ENCODE measurements at places on chromosomes 6 and 20. TPM values are rescaled to one million over a fixed set of nuclear protein-coding genes. Genes with fewer than 3 reads are reported as not detected.

CD40 gene
- total RNA-seq = 69.4 TPM

FBXO9 gene
- 61.5 TPM for total RNA-seq

RSPH4A gene
- 1.3 TPM for total RNA-seq

APOBEC2 gene
- not detected for total RNA-seq

TREM2 gene
- total RNA-seq = not detected

BMP5 gene
- 0.18 TPM for total RNA-seq

ZBTB12 gene
- 9.0 TPM for total RNA-seq

LHFPL5 gene
- total RNA-seq = not detected

POFUT1 gene
- 43.5 TPM for total RNA-seq

DLL1 gene
- total RNA-seq = 59.5 TPM

CCN6 gene
- total RNA-seq = not detected

CFB gene
- not detected for total RNA-seq

PDCD2 gene
- 69.4 TPM for total RNA-seq

TTK gene
- total RNA-seq = 6.6 TPM

USP49 gene
- 7.1 TPM for total RNA-seq

CCN5 gene
- not detected for total RNA-seq
